Cortex of kidney (tissue), 1 donor: ENCODE measurements at places on chromosomes 11 and 22.

DNA sequence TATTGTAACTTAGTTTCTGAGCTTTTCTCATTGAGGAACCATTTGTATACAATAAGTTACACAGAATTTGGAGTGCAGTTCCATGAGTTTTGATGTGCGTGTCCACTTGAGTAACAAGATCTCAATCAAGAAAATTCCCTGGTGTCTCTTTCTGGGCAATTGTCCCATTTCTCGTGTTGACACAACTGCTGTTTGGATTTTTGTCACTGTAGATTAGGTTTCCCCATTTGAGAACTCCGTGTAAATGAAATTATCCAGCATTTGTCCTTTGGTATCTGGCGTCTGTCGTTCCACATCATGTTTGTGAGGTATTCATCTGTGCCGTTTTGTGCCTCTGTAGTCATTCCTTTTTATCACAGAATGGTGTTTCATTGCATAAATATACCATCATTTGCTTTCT lies 547.0 kb downstream of the TBC1D22A start:
- DNase-seq: no peak

- no peak for DNase-seq
Observed at GRCh38 chr11:60887556-60887955, 18.8 kb downstream of the PRPF19 start.

DNA sequence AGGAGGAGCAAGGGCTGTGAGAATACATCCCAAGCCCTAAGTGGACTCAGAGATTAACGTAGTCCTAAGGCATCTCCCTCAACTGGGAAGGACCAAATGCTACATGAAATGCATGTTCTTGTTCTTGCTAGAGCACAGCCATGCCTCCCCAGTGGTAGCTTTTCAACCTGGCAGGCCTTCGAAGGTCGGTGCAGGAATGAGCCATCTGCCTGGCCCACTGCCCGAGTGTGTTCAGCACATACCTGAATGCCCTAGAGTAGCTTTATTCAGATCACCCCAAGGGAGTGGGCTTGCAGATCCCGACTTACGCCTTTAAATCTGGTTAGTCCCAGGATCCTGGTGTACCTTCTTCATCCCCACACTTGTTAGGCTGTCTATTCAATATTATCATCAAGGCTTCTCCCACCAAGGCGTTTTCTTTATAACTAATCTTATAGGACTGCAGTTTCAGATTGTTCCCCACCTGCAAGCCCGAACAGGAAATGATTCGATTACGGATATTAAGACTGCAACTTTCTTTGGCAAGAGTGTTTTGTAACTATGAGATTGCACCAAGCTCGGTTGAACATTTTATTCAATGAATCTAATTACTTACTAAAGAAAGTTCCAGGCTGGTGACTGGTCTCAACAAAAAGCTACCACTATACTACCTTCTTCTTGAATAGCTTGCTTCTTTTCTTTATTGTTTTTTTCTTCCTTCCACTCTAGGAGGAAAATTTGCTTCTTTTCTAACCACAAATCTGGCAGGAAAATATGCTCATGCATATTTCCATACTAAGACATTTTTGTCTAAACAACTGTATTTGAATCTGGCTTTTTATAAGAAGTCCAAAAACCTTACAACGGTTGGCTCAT lies 115.6 kb downstream of the SGSM3 start:
- DNase-seq: no peak

DNA sequence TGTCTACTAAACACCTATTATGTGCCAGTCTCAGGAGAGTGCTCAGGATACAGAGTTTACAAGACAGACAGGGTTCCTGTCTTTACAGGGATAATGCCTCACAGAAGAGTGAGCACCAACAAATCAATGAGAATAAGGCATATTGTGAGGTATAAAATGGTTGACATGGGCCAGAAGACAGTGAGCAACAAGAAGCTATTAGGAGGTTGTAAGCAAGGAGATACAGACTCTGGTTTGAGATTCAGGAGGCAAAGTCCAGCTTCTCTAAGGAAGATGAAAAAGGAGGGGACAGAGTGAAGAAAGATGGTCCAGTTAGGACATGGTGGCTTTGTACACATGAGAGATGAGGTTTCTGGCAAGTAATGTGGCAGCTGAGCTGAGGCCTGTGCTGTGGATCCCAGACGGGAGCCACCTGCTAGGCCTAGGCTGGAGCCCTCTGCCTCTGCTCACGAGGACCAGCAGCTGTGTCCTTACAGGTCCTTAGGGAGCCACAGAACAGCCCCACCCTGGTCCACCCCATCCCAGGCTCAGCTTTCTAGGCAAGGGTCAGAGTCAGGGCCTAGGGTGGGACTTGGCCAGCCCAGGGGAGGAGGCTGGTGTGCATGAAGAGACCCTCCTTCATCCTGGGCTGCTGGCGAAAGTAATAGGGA lies 110.5 kb downstream of the ZNF280B start:
- no peak for DNase-seq

GRCh38 chr11:29996016-29996415 lies 20.8 kb downstream of the KCNA4 start:
- DNase-seq: no peak

GRCh38 chr11:13596611-13597326 lies 71.7 kb upstream of the FAR1 start:
- no peak for DNase-seq

- no peak for DNase-seq
Observed at GRCh38 chr11:68313574-68314202, 1.3 kb downstream of the LRP5 start.
